ENCODE measurements at places on chromosomes 3 and 15.

DNA sequence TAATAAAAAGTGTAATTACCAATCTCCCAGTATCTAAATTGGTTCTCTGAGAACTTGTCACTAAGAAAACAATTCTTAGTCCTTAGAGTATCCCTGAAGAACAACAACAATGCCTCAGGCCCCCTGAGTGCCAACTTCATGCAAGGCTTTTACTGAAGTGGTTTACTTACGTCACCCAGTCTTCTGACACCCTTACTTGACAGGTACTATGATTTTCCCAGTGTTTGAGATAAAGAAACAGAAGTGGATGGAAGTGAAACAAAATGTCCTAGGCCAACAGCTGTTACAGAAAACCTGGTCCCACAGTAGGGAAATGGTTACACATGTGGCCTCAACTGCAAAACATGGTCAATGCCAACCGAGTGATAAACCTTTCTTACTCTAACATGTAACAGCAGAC, 331.1 kb downstream of the FOXP1 start:
- DNase-seq: no peak

DNA sequence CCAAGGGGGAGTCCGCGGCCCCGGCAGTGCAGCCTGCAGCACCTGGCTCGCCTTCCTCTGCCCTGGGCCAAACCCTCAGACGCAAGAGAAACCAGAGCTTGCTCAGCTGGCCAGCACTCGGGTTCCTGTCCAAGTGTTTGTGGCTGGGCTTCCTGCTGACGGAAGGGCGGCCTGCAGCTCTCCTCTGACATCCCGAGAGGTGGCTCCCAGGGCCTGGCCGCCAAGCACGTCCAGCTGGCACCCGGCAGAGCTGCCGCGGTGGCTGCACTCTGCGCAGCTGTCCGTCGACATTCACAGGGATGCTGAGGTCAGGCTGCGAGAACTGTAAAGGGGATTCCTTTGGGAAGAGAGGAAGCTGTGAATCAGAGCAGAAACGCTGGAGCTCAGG, 85.6 kb downstream of the CPN2 start:
- DNase-seq: no peak

DNA sequence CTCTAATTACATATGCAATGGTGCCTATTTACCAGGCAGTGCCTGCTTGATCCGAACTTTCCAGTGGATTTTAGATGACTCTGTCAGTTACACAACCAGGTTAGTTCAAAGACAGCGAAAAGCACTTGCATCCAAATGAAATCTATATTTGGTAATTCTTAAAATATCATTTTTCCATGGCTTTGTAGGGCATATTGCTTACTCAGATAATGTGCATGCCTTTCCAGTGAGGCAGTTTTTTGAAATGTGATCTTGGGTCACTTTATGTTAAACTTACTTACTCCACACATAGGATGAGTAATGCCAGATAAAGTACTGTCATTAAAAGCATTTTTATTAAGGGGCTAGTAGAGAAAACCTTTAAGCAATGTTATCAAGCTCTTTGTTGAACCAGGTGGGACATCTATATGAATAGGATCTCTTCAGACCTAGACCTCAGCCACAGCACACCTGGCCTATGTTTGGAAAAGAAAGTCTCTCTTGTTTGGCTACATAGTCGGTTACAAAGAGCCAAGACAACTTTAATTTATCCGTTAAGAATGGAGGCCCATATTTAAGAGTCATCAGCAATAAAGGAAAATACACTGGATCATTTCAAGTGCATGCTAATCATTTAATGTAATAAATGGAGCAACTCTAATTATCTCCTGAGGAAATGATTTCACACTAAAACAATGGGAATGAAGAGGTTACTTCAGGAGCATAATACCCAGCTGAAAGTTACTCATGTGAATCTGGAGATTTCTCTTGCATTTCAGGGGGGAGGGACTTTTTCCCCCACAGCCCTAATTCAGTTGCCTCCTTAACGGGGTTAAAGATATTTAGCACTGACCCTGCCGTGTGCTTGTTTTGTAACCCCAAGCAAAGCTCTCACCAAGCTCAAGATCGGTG, 56.3 kb upstream of the TMCO5A start:
- DNase-seq: no peak

- no peak for DNase-seq
These were observed 14.8 kb downstream of the CHCHD6 start for GRCh38 chr3:126718561-126719445.

GRCh38 chr3:156251424-156251823, 131.0 kb downstream of the KCNAB1 start:
- DNase-seq: no peak

DNA sequence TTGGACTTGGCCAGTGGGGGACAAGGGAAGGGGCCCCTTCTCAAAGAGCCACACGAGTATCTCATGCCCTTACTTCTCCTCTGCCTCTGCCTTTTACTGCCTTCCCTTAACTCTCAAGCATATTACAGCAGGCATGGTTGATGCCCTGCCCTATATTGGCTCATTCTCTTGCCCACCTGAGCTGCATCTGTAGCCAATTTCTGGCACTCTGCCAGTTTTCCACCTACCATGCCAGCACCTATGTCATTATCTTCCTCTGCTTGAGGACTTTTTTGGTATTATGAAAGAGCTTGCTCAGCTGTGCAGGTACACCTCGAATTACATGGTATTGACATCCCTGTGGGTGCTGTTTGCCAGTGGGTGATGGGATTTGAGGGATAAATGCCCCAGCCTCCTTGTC, 181.8 kb downstream of the OXSM start:
- peak; percentile 34 for DNase-seq

DNA sequence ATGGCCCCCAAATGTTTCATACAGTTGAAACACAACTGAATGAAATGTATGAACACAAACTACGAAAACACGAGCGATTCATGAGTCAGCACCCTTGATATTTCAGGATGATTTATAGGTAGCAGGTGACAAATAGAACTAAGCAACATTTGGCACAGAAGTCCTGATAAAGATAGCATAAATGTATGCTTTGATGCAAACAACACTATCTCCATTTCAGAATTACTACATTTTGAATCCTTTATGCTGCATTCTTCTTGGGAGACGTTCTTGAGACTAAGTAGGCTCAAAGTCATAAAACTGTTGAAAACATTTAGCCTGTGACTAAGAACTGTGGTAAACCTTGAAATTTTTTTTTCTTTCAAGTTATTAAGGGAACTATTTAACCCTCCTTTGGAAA, 200.3 kb upstream of the ICE2 start:
- no peak for DNase-seq

- DNase-seq: no peak
These were observed 172.1 kb upstream of the MITF start for GRCh38 chr3:69567023-69567709.

- no peak for DNase-seq
These were observed 11.1 kb upstream of the EIF4A2 start for GRCh38 chr3:186772281-186772694.

GRCh38 chr15:86036243-86036642, 43.4 kb upstream of the AGBL1 start:
- no peak for DNase-seq

GRCh38 chr3:128392818-128393544, 73.7 kb downstream of the DNAJB8 start:
- DNase-seq: peak; percentile 12

GRCh38 chr15:40054605-40054854, 15.5 kb upstream of the SRP14 start:
- DNase-seq: no peak

DNA sequence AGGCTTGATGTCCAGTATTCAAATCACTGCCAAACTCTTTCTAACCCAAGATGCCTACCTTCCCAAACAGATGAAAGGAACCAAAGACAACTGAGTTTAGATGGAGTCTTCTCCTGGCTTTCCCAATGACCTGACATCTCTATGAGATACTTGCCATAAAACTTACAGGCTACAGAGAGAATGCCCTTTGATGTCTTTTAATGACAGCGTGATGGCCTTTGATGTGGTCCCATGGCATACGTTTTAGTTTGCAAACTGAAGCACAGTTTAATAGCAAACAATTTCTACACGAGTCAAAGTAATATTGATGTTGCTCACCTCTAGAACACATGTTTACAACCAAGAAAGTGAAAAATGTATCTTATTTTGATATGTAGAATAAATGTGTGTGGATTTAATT, 73.2 kb downstream of the ZIC4 start:
- no peak for DNase-seq

DNA sequence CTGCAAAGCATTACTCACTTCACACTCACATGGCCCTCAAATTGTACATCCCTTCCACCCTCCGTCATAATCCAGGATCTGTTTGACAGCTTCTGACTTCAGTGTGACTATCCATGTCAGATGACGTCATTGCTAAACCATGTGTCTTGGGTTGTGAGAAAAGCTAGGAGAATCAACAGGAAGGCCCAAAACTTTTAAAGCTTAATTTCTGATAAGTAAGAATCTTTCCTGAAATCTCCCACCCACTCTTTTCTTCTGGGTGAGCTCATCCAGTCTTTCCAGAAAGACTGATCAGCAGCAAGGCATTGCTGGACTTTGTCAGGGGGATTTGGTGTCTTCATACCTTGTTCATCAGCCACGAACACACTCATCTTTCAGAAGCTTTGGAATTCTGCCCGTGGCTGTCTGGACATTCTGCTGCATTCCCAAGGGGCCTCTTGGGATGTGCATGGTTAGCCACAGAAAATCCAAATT, 11.5 kb upstream of the LMCD1 start:
- no peak for DNase-seq

- DNase-seq: no peak
These were observed 619.0 kb upstream of the GOLIM4 start for GRCh38 chr3:168714609-168715240.

DNA sequence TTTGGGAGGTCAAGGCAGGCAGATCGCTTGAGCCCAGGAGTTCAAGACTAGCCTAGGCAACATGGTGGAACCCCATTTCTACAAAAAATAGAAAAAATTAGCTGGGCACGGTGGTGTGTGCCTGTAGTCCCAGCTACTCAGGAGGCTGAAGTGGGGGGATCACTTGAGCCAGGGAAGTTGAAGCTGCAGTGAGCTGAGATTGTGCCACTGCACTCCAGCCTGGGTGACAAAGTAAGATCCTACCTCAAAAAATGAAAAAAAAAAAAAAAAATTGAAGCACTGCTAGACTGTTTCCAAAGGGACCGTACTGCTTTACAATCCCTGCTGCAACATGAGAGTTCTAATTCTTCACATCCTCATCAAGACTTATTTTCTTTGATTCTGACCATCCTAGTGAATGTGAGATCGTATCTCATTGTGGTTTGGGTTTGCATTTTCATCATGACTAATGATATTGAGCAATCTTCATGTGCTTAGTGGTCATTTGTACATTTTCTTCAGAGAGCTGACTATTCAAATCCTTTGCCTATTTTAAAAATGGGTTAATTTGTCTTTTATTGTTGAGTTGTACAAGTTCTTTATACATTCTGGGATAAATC, 10.8 kb downstream of the CMTM8 start:
- DNase-seq: no peak

DNA sequence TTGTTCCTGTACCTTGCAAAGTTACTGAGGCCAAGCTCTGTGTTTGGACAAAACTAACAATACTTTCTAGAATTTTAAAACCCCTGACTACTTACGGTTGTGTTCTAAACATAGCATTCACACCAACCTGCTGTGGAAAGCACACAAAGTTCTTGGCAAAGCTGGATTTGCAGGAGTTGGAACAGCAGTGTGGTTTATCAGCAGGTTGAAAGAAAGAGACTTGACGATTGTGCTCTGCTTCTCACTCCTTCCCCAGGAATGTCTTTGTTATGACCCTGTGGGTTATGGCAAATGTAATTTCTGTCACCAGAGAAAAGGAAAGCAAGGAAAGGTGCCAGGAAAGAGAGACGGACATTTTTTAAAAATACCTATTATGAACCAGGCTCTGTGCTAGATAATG, 165.5 kb upstream of the TGFBR2 start:
- DNase-seq: no peak

- DNase-seq: no peak
These were observed 23.7 kb downstream of the QTRT2 start for GRCh38 chr3:114080201-114080600.

GRCh38 chr15:74213858-74214284, 11.3 kb upstream of the STRA6 start:
- DNase-seq: no peak

DNA sequence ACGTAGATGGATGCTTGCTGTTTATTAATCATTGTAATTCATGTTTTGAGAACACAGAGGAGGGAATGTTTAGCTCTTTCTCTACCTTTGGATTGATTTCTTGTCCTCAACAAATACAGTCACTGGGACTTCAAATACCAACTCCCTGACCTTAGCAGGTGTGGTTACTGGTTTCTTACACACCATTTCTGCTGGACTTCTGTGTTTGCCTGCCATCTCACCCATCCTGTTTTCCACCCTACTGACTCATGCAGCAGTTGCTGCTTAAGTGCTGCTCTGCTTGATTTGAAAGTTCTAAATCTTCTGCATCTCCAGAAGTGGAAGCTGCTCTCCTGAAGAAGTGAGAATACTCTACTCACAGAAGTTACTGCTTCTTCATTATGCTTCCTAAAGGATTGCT, 170.3 kb downstream of the ZPLD1 start:
- DNase-seq: no peak

- no peak for DNase-seq
These were observed 17.1 kb downstream of the ARHGAP31 start for GRCh38 chr3:119311081-119311925.

DNA sequence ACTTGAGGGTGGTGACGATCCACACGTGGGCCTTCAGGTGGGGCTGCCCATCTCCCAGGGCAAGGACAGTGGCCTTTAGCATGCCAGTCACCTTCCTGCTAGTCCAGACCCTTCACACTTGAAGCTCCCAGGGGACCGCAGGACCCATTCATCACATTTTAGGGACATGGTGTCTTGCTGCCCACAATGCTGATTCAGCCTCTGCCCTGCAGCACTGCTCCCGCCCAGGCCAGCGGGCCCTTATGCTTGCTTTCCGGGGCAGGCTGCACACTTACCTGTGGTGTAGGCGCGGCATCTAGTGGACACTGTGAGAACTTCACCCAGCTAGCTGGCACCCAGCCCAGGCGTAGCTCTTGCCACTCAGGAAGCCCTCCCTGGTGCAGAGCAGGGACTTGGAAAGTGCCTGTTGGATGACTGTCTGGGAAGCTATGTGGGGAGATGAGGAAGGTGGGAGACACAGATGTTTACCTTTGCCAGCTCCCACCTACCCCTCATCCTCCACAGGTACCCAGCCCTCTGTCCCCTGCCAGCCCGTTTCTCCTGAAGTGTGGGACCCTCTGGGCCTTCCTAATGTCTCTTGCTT, 26.3 kb upstream of the NR2C2 start:
- DNase-seq: peak; percentile 61

GRCh38 chr3:88807491-88808105, 299.8 kb upstream of the EPHA3 start:
- no peak for DNase-seq

GRCh38 chr3:10707400-10708215, 108.4 kb upstream of the SLC6A11 start:
- no peak for DNase-seq

DNA sequence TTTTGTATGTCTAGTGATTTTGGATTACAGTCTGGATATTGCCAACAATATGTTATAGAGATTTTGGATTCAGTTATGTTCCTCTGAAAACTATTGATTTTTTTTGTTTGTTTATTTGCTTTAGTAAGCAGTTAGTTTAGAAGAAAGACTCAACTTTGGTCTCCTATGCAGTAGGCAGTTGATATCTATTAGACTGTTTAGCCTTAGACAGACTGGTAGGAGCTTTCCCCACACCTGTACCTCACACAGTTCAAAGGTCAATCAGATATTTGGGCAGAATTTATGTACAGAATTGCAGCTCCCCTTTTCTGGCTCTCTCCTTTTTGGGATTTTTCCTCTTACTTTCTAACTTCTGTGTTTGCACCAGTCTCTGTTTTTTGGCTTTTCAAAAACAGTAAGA, 42.3 kb downstream of the IL20RB start:
- no peak for DNase-seq

- no peak for DNase-seq
These were observed 121.4 kb upstream of the MEIS2 start for GRCh38 chr15:37221671-37222145.

GRCh38 chr15:26624128-26624527, 148.7 kb downstream of the GABRB3 start:
- DNase-seq: no peak

Measured in NCI-H2171 (cell line).